ENCODE measurements at places on chromosomes 12 and 14.

DNA sequence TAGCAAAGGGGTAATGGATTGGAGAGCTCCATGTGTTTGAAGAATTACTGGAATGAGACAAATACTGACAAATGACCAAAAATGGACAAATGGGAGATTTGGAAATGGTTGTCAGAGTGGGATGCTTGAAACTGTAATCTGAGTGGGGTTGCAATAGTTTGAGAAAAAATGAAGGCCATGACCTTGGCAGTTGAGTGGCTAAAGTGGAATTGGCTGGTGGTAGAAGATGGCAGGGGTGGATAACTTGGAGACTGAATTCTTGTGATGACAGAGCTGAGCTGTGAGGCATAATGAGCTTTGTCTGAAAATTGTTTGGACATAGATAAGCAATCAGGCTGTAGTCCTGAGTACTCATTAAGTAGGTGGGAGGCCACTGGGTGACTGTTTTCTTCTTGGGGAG lies 222.5 kb upstream of the PRICKLE1 start:
- DNase-seq, result no peak

DNA sequence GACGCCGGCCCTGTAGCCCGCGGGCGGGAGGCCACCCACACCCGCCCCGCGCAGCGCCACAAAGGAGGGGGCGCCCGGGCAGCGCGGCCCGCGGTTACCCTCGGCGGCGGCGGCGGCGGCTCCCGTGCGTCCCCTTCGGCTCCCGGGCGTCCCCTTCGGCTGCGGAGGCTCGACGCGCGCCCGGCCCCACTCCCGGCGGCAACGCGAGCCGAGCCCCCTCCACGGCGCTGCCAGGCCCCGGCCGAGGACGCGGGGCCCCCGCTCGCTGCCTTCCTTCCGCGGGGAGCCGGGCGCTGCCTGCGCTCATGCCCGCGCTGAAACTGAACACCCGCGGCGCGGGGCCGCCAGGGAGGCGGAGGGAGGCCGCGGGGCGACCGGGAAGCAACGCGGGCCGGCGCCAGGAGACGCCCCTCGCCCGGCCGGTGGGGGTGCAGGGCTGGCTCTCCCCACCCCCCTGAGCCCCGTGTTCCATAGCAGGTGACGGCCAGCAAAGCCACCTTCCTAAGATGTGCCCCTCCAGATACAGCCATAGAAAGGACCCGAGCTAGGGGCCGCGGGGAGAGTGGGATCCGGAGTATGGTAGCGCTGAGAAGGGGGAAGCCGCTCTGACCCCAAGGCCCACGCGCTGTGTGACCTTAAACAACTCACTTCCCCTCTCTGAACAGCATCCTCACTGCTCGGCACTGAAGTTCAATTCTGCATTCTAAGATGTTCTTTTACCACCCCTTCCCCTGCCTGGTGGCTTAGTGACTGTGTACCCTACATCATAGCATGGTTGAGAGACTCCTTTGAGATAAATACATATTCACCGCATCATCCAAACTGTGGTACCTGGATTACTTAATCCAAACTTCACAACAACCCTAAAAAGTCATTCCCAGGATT lies 42.8 kb downstream of the KDM2B start:
- no peak for DNase-seq

DNA sequence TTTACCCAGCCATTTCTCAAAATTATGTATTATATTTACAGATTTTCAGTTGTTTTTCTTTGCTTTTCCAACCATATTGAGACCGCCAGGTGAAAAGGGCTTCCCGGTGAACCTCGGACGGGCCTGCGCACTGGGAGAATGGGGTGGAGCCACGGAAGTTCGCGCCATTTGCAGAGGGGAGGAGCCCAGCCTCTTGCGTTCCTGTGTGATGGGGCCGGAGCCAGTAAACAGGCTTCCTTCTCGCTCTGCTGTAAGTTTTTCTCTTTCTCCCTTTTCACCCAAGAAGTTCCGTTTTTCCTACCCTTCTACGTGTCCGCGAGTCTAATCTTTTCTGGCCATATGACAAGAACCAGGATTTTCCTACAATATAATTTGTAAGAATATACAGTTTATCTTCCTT lies 1108.8 kb upstream of the SEL1L start:
- DNase-seq, result peak; percentile 8

GRCh38 chr14:94388384-94389103 lies at the start of gene SERPINA1:
TSS of gene SERPINA1 (minus strand) at chr14:94388602. CDS start at chr14:94383237, 5,365 bp downstream.
- peak; percentile 35 for DNase-seq

DNA sequence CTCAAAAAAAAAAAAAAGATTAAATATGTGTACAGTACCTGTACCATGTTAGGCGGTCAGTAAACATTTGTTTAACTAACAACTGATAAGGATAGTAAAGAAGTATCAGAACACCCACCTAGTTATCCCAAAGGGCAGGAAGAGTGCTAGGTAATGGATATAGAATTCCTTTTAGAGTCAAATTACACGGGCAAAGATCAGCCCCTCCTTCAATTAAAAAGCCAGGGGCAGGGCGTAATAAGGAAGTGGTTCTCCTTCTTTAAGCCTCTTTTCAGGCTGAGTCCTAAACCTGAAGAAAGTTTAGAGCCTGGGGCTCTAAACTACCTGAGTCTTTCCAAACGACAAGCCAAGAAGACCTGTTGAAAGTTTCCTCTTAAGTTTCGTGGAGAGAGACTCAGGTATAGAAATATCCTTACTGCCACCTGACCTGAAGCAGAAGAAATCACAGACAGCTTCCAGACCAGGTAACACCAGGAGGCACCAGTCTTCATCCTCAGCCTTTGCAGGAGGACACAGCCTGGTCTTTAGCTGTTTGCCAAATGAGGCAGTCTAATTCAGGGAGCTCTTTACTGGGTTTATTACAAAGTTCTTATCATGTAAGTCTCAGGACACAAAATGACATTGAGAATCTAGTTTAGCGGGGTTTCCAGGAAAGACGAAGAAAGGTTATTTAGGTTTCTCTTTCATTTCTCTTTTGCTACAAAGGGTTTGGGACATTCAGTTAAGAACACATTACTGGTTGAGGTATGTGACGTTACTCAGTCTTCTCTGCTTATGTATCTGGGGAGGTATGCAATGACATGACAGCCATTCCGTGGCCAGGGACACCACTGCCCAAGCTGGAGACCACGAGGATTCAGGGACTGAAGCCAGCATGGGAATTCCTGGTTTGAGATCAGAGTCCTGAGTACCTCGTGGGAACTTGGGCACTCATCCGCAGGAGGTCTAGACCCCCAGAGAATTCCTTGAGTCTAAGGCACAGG lies at the start of gene BCL2L14:
TSS of gene BCL2L14 (plus strand) at position 266 of the 983 bp plus-strand sequence. CDS start 8,367 bp downstream, outside the sequence.
- no peak for DNase-seq

DNA sequence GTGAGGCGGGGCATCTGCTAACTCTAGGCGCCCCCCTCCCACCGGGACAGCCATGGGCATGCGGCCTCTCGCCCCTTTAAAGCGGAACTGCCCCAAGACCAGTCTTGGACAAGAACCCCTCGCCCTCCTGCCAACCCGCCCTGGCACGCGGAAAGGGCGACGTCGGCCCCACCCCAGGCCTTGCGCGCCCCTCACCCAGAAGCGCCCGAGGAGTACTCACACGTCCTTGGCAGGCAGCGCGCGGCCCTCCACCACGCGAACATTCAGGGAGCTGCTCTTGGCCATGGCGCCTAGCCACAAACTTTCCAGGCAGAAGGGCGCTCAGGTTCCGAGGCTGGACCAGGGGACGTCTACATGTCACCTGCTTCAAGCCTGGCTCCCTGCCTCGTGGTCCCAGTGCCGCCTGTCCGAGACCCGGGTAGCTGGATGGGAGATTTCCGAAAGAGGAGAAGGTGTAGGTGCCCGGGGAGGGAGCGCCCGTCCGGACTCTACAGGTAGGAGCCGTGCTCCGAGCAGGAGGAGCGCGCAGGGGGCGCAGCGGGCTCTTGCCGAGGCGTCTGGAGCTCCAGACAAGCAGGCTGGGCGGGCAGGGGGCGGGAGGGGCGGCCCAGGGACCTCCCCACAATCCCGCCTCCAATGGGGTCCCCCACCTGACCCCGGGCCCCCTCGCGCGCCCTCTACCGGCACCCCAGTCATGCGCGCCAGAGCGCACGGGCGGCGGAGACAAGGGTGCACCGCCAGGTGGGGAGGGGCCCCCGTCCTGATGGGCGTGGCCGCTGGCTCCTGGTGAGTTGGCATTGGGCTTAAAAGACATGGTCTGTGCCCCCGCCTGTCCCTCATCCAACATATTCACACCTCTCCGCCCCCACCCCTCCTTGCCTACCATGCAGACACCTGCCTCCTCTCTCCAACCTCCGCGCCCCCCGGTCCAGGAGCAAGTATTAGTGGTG lies at the start of gene RASAL1:
TSS of gene RASAL1 (minus strand) at position 584 of the 950 bp plus-strand sequence. CDS start at position 285, 299 bp downstream.
- DNase-seq, result no peak

DNA sequence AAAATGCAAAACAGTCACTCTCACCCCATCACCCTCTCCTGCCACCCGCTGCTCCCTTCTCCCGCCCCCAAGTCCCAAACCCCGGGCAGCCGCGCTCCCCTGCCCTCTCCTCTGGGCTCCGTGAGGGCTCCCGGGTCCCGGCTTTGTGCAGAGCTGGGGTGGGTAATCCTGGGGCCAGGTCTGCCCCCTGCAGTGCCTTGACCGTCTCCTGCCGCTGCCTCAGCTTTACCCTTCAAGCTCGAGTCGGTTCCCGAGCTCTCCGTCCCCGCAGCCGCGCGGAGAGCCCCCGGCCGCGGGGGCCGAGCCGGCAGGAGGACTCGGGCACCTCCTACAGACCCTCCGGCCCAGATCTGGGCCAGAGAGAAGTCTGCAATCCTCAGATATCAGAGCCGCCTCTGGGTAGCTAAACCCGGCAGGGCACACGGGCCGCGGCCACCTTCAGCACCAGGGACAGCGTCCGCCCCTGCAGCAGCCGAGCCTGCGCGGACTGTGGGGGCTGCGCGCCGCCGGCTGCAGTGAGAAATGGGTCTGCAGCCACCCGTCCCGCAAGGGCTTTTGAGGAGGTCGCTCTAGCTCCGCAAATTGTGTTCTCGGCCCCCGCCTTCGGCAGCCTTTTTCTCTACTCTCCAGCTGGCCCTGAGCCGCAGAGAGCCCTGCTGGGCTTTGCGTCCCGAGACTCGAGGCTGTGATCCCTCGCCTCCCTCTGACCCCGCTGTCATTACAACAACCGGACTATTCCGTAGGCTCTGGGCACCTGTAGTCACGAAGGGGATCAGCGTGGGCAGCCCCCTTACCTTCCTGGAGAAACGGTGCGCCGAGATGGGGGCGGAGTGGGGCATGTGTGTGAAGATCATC lies 1.2 kb downstream of the PRMT8 start:
- peak; percentile 51 for DNase-seq

GRCh38 chr14:72387726-72388125 lies 455.5 kb downstream of the RGS6 start:
- DNase-seq, result no peak

DNA sequence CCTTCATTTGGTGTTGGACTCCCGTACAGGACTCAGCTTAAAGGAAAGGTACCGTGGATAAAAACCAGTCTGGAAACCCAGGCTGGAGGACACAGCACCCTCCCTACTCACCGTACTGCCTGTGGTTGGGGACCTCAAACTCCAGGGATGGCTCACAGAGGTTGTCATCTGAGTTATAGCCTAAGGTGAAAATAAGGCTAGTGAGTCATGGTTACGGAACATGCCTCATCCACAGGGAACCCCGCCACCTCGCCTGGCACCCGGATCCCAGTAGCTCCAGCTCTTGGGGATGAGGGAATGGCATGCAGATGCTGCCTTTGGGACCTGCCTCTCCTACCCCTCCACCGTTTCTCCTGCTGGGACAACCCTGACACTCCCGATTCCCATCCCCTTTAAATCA lies 36.8 kb upstream of the GPR68 start:
- DNase-seq, result peak; percentile 42

DNA sequence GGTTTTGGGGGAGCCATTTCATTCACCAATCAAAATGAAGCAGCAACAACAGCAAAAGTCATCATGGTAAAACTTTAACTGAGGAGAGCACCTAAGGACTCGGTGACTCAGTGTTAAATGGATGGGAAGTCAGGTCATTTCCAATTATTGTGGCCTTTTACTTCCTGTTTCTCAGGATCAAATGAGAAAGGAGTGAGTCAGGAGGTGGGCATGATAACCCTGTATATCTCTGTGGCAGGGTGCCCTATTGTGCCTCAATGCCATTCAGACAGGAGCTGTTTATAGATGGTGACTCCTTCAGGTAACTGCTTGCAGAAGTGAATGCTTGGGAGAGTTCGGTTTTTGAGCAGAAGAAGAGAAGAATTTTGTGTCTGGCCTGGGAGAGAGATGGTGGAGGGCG lies 135.5 kb upstream of the CPM start:
- peak; percentile 53 for DNase-seq

DNA sequence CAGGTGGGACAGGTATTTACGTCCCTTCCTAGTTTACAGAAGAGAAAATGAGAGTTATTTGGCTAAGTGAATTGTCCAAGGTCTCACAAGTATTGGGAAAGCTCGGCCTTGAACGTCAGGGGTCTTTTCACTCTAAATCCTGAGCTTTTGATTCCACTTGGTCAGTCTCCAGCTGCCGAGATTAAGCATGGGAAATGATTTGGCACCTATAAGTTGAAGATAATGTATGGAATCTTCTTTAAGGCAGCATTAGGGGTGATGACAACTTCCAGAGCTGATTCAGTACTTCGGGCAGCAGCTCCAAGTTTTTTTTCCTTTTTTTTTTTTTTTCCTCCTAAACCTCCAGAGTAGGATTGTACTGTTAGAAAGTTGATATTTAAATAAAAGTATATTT lies 722 bp downstream of the FAM234B start:
- DNase-seq, result peak; percentile 10

GRCh38 chr12:111841750-111842555 lies at the start of gene MAPKAPK5:
TSS of gene MAPKAPK5 (plus strand) at chr12:111842228. CDS start at chr12:111842734, 506 bp downstream.
- DNase-seq, result peak; percentile 97

DNA sequence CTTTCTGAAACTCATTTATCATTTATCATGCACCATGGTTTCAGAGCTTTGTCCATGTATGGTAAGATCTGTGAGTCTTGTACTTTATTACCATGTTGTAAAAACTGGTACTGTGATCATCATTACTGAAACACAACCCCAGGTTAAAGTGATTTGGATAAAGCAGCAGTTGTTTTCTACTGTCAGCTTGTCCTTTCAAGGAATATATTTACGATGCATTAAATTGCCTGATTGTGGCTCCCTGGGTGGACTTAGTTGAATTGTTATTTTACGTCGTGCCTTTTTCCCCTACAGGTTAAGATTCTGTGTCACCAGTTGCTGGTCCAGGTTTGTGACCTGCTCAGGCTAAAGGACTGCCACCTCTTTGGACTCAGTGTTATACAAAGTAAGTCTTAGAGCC lies 46.1 kb downstream of the FRMD6 start:
- no peak for DNase-seq

GRCh38 chr12:81518638-81519037 lies 240.5 kb downstream of the PPFIA2 start:
- no peak for DNase-seq

- no peak for DNase-seq
Observed at GRCh38 chr14:34496007-34496678, 34.1 kb upstream of the SPTSSA start.

DNA sequence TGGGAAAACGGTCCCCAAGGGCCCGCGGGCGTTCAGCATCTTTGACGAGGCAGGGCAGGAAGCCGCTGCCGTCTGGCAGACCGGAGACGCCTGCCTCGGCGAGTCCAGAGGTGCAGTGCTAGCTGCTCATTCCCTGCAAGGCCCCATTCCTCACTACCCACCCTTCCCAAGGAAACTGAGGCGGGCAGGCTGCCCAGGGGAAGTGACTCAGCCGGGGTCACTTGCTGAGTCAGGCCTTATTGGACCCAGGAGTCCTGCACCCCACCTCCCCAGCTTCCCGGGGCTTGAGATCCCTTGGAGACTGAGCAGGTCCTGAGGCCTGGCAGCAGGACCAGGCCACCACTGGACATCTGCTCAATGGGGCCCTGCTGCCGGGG lies 3.7 kb downstream of the SH2B3 start:
- DNase-seq, result peak; percentile 62

Measured in astrocyte of the spinal cord (primary cell).